T-helper 22 cell (primary cell): ENCODE measurements at places on chromosomes 2 and 18.

GRCh38 chr2:121902616-121903015 is 147.2 kb downstream of the TSN start:
- DNase-seq, result no peak

DNA sequence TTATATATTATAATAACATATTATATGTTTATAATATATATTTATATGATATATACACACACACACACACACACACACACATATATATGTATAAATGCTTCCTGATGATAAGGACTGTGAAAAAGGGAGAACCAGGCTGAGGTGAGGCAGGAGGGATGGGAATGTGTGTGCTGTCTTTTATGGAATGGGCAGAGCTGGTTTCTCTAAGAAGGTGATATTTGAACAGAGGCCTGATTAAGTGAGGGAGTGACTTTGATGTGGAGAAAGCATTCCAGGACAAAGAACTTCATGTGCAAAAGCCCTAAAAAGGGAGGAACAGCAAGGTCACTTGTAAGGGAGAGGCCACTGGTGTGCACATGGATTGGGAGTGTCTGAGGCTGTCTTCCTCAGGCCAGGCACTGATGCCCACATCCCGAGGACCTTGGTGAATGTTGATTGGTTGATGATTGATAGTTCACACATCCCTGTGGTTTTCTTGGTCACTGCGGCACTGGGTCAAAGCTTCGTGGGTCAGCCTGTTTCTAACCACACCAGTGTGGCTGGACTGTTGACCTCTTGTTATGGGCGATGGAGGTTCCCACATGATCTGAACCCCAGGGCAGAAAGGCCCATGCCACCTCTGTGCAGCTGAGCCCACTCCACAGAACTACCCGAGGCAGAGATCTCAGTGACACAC is 196.9 kb downstream of the MYCN start:
- no peak for DNase-seq

DNA sequence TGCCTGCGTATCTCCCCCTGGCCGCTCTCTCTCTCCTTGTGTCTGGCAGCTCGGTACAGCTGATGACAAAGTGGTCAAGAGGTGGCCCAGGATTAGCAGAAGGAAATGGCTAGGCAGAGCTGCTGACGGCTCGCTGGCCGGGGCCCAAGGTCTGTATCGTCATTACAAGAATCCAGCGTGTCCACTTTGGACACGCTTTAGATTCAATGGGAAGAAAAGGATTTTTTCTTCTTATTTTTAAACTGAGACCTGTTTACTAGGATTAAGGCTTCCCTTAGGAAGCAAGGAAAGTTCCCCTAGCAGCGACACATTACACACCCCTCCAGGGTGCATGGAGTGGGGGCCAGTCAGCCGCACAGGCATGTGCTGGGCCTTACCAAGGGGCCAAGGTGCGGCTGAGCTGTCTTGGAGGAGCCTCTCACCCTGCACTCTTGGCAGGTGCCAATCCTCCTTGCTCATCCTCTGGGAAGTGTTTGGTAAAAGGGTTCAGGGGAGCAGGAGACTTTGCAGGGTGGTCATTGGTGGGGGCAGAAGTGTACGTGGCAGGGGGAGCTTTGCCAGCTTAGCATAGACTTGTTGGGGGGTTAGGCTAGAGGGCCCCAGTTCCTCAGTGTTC is 76.8 kb downstream of the POLR1A start:
- DNase-seq, result no peak

DNA sequence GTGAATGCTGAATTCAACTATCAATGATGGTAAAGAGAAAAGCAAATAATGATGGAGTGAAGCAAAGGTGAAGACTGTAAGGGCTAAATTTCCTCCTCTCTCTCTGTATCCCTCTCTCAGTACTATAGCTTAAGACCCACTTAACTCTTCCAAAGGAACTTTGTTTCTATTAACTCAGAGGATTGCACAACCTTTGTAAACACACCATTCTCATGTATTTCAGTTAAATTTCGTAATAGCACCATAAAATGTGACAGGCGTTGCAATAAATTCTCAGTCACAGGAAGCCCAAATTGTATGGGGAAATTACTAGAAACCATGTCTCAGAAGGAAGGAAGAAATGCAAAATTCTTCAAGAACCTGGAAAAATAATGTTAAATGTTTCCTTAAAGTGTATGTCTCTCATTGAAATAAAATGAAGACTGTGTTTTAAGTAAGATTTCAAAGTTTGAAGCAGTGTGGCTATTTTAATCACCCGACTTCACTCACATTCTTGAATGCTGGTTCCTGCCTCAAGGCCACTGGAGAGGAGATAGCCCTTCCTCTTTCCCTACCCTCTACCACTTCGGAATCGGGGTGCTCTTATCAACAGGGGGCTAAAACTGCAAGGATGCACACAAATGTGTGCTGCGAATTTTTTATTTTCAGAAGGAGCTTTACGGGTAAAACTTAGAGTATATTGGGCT is 112.1 kb downstream of the FTCDNL1 start:
- no peak for DNase-seq

- DNase-seq, result no peak
These were observed 147.6 kb downstream of the CDC42EP3 start for GRCh38 chr2:37523814-37524362.

GRCh38 chr2:84807063-84807485 is 73.8 kb downstream of the TRABD2A start:
- DNase-seq, result no peak

GRCh38 chr2:150485114-150485870 is 2.2 kb downstream of the RND3 start:
- DNase-seq, result no peak

GRCh38 chr2:172372436-172372835 is 55.0 kb upstream of the ITGA6 start:
- no peak for DNase-seq

GRCh38 chr2:237185553-237185925 is 99.8 kb downstream of the COPS8 start:
- no peak for DNase-seq

GRCh38 chr2:170206805-170207407 is 29.0 kb downstream of the MYO3B start:
- no peak for DNase-seq

DNA sequence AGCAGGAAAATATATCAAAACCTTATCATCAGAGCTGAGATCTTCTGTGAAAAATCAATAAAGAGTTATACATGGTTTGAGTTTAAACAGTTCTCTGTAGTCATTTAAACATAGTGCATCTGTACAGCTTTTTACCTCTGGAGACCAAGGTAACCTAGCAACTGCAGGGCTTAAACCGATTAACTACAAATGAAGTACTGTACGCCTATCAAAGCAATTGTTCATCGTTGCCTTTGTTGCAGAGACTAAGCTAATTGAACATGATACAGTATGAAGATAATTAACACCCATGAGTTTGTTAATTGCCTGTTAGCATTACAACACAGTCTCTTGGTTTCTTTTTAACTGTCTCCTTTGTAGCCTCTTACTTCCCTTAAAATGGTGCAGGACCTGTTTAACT is 147.9 kb downstream of the LNPK start:
- DNase-seq, result no peak

- DNase-seq, result no peak
These were observed 61.6 kb downstream of the AAK1 start for GRCh38 chr2:69581774-69582581.

DNA sequence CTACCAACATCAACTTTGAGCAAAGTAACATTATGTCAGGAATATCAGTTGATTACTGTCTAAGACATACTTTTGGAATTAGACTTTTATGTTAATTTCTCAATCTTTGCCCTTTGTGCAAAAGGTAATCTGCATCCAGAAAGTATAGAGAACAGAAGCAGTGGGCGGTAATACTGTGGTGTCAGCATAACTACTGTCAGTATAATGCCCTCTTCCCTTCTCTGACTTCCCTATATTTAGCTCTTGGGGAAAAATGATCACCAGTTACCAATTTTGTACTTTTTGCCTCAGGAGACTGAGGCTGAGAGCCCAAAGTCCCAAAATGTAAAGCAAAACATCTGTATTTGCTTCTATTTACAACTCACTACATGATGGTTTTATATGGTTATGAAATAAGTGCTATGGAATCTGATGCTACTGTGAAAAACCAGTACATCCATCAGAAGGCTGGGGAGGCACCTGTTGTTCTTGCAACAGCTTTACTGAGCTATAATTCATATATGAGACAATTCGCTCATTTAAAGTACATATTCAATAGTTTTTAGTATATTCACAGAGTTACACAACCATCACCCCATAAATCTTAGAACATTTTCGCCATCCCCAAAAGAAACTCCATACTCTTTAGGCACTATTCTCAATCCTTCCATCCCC is 51.3 kb upstream of the CD302 start:
- no peak for DNase-seq

DNA sequence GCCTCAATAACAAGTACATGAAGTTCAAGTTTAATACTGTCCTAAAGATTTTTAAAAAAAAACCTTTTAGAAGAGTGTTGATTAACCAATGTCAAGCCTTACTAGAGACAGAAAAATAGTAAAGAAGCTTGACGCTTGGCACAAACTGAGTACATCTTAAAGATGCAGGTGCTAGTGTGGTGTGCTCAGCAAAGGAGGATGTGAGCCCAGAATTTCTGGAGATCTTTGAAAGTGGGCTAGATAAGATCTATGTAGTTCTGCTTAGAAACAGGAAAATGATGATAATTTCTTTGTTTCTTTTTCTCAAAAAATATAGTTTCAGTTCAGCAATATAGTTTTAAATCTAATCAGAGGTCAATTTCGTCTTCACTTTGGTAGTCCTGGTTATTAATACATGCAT is 118.3 kb upstream of the KLHL14 start:
- DNase-seq, result no peak

- DNase-seq, result no peak
These were observed 144.3 kb upstream of the SERTAD2 start for GRCh38 chr2:64797881-64798575.

DNA sequence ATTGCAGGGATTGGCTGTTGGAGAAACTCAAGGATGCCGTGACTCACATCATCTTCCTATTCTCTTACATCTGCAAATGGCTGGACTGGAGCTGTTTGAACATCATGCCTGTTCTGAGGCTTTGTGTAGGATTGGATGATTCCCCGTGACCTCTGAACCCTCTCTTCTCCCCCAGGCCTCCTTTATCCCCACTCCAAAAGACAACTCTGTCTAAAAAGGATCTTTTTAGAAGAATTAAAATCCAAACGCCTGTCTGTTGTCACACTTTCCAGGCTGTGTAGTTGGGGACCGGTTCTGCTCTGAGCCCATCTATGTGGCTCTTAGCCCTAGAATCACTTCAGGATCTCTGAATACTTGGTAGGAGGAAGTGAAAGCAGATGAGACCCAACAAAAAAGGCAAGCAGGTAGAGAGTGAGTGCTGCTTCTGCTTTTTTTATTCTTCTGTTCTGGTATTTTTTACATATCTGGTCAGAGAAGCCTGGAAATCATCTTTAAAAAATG is 565 bp downstream of the SP140 start:
- no peak for DNase-seq

DNA sequence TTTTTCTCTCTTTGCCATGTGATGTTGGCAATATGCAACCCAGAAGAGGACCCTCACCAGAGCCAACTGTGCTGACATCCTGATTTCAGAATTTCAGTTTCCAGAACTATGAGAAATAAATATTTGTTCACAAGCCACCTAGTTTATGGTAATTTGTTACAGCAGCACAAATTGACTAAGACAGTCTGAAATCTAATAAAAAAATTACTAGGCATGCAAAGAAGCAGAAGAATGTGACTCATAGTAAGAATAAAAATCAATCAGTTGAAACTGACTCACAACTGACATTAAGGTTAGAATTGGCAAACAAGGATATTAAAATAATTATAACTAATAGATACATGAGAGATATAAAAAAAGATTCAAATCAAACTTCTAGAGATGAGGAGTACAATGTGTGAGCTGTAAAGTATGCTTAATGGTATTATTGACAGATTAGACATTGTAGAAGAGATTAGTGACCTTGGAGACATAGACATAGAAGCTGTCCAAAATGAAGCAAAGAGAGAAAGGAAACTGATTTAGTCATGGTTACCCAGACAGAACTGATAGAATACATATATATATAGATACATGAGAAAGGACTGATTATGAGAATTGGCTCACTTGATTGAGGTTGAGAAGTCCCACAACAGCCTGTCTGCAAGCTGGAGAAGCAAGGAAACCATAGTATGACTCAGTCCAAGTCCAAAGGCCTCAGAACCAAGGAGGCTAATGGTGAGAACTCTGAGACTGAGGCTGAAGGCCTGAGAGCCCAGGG is 27.8 kb upstream of the TTC39C start:
- DNase-seq, result no peak

GRCh38 chr2:226273440-226273839 is 526.2 kb downstream of the IRS1 start:
- no peak for DNase-seq

DNA sequence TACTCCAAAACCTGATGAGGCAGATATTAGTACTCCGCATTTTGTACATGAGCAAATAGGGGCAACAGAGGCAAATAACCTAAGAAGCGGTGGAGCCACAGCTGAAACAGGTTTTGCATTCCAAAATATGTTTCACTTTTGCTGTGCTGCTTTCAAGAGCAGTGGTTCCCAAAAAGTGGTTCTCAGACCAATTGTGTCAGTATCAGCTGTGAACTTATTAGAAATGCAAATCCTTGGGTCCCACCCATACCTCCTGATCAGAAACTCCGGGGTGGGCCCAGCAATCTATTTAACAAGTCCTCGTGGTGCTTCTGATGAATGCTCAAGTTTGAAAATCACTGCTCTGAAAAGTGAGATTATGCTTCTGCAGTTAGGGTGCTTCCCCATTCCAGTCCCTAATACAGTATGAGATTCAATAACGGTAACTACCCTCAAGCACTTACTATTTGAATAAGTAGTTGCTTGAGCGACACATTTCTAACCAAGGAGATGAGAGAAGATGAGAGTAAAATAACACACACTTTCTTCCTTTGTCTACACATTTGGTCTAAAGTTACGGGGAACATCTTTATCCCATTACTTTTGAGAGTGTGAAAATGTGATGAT is 17.8 kb upstream of the TCF4 start:
- DNase-seq, result no peak

GRCh38 chr18:32763293-32763692 is 9.5 kb downstream of the KLHL14 start:
- no peak for DNase-seq

GRCh38 chr2:98234776-98235175 is 111.5 kb upstream of the CNGA3 start:
- DNase-seq, result no peak

GRCh38 chr2:44967056-44967455 is 25.6 kb downstream of the SIX3 start:
- no peak for DNase-seq

- no peak for DNase-seq
These were observed 233.9 kb upstream of the FOSL2 start for GRCh38 chr2:28158791-28159190.

DNA sequence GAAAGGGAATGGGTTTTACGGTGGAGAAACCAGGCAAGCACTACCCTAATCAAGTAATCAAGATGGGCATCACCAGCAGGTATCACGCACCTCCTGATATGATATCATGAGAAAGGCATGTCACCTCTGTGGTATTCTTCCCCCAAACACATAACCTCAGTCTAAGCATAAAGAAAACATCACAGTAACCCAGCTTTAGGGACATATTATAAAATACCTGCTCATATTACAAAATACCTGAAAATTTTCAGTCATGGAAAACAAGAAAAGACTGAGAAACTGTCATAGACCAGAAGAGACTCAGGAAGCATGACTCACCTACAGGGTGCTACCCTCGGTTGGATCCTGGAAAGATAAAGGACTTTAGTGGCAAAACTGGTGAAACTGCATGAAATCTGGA is 30.5 kb downstream of the GCKR start:
- DNase-seq, result no peak

- no peak for DNase-seq
These were observed 11.3 kb upstream of the DPP4 start for GRCh38 chr2:162085090-162085891.

- DNase-seq, result no peak
These were observed 215.3 kb upstream of the COPS8 start for GRCh38 chr2:236870370-236870769.

- DNase-seq, result no peak
These were observed 594.3 kb upstream of the REG3G start for GRCh38 chr2:78431241-78431640.
